ENCODE measurements at places on chromosomes 6 and 20. TPM values are rescaled to one million over a fixed set of nuclear protein-coding genes. Genes with fewer than 3 reads are reported as not detected.

- ATAC-seq, result peak; percentile 57
These were observed 10.8 kb upstream of the TAAR1 start for GRCh38 chr6:132669690-132670291.

- no peak for ATAC-seq
These were observed 176.8 kb downstream of the TASP1 start for GRCh38 chr20:13461849-13462458.

Gene BIRC7
- not detected for total RNA-seq

GRCh38 chr6:75438442-75439116, 55.0 kb downstream of the FILIP1 start:
- ATAC-seq, result no peak

Gene TUBB1
- total RNA-seq, result not detected

Data from gastroesophageal sphincter (tissue), 4 donors.